ENCODE measurements at places on chromosomes 7 and 10.

- DNase-seq = no peak
Measured at GRCh38 chr10:101223274-101224059, 5.8 kb downstream of the LBX1 start.

GRCh38 chr10:112465299-112465883 lies 18.4 kb downstream of the VTI1A start:
- no peak for DNase-seq

DNA sequence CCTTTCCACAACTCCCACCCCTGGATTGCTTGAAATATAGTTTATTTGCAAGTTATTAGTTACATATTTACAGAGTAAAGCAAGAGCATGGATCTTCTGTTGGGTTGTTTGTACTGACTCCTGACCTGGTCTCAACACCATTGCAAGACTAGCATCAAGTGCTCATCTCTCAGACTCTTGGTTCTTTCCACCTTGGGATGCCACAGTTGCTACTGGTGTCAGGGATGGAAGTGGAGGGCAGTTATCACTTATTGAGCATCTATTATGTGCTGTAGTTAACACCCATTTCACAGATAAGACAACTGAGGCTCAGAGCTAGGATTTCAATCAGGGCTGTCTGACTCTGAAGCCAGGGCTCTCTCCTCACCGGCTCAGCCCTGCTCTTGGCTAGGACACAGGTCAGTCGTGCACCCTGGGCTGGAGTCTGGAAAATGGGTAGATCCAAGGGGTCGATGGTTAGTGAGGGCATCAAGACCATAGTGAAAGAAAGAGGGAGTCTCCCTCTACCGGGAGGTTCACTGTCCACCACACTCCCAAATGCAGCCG lies 614 bp upstream of the ADAMTS14 start:
- no peak for DNase-seq

DNA sequence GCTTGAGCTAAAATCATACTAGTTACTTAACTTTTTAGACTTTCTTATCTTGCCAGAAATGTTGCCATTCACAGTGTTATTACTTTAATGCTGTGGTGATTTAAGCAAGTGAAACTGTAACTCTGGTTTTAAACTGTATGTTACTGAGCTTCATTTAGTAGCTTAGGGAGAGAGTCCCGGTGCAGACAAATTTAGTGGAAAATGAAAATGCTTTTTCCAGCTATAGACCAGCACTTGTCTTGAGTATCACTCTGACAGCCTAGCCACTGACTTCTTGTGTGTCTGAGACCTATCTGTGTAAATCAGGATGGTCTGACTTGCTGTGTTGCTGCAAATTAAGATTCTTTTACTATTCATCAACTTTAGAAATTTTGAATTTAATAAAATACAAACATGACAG lies 200.8 kb downstream of the CACNB2 start:
- DNase-seq = no peak

GRCh38 chr7:68470836-68471435 lies 1127.3 kb upstream of the AUTS2 start:
- no peak for DNase-seq

DNA sequence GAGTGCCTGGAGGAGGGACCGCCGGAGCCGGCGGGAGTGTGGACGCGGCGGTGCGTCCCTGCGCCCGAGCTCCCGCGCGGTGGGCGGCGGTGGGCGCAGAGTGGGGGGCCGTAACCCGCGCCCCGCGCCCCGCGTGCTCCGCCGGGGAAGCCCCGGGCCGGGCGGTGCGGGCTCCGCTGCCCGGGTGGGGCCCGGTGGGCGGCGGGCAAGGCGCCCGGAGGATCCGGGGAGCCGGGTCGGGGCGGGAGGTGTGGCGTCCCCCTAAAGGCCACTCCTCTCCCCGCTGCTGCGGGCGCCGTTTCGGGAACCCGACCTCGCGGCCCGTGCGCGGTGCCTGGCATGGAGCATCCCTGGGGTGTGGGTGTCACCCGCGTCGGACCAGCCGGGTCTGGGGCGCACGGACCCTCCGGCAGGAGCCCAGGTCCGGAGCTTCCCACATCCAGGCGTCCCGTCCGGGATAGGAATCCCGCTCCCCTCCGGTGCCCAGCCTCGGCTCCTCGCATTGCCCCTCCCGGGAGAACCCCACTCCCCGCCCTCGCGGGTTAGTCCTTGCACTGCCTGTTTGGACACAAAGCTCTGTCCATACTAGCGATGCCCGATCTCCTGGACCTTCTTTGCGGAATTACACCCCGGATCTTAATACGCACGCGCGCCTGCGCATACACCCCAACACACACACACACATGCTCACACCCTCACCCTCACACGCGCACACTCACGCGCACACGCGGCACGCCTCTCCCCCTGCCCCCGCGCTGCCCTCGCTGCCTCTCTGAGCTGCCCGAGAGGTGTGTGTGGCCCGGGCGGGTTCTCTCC lies 723 bp downstream of the MTURN start:
- DNase-seq = peak; percentile 44

DNA sequence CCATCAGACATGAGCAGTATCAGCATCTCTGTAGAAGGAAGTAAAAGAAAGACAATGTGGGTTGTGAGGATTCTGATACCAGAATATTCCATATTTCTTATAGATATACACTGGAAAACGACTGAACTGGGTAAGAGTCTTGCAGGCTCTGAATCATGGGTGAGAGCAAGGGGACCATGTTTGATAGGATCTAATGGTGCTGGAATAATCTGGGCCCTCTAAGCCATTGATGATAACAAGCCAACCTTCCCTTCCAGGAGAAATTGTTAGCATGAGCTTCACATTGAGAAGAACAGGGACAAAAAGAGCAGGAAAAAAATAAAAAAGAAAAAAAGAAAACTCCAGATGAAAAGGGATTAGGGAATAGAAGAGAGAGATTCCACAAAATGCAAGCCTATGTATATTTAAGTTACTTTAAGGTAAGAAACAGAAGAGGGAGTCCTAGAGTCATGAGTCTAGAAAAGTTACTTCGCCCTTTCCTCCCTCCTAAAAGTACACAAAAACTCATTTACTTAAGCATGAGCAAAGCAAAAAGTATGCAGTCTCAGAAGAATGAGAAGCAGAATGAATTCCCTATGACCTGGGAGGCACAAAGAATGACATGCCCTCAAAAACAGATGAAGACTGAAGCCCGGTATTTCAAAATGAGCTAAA lies 181.9 kb downstream of the TMEM26 start:
- no peak for DNase-seq

DNA sequence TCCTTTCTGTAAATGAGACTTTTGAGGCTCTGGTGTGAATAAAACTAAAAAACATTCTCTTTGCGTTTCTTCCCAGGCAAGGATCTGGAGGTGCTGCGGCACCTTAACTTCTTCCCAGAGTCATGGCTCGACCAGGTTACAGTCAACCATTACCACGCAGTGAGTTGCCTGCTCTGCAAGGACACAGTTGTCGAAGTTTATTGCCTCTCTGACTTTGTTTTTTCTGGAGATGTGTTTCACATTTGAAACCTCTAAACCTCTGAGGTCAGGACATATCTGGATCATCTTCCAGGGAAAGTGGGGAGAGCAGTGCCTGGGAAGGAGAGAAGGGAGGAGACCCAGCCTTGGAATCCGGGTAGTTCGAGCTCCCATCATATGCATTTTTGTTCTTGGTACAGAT lies 43.4 kb upstream of the PLEKHA1 start:
- no peak for DNase-seq
